ENCODE measurements at places on chromosomes 3 and 15. TPM values are rescaled to one million over a fixed set of nuclear protein-coding genes. Genes with fewer than 3 reads are reported as not detected.

Gene MEX3B
- total RNA-seq = 52.7 TPM

DNA sequence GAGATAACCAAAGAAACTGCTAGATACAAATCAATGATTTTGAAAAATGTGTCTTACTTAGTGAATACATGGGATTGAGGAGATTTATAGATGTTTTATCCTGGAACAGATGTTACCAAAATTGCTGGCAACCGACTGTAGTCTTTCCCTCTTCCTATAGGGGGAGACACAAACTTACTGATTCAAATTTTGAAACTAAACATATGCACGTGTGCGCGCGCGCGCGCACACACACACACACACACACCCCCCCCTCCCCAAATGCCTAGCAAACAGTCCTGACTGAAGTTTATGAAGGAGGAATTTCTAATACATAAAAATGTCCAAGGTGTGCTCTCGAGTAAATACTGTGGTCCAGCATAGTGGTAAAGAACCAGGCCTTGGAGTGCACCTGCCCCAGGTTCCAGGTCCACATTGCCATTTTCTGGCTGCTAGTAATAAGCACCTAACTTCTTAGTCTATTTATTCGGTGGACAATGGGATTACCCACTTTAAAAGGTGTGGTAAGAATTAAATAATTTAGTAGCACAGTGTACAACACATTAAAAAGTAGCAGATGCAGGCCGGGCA, 18.5 kb upstream of the C3orf62 start:
- peaks cover 14% of the 10 kb centered on the region for H3K4me1 ChIP-seq
- H3K27me3 ChIP-seq = no peaks in the 10 kb centered on the region
- H3K36me3 ChIP-seq = peaks cover 40% of the 10 kb centered on the region
- H3K27ac ChIP-seq = peak overlapping the region; percentile 36

GRCh38 chr3:116920826-116921610, 211.4 kb downstream of the TUSC7 start:
- H3K27me3 ChIP-seq = peaks cover 5% of the 10 kb centered on the region
- H3K36me3 ChIP-seq = no peaks in the 10 kb centered on the region
- no peaks in the 10 kb centered on the region for H3K4me1 ChIP-seq
- no peak overlapping the region for H3K4me3 ChIP-seq
- DNase-seq = no peak

GRCh38 chr15:36701336-36701735, 121.9 kb downstream of the CDIN1 start:
- no peaks in the 10 kb centered on the region for H3K27me3 ChIP-seq
- no peak overlapping the region for H3K27ac ChIP-seq
- no peaks in the 10 kb centered on the region for H3K36me3 ChIP-seq
- DNase-seq = no peak
- H3K4me3 ChIP-seq = no peak overlapping the region
- H3K4me1 ChIP-seq = no peaks in the 10 kb centered on the region

- H3K4me3 ChIP-seq = no peak overlapping the region
- H3K27ac ChIP-seq = no peak overlapping the region
- no peaks in the 10 kb centered on the region for H3K36me3 ChIP-seq
- H3K4me1 ChIP-seq = no peaks in the 10 kb centered on the region
- no peaks in the 10 kb centered on the region for H3K27me3 ChIP-seq
- DNase-seq = no peak
Measured at GRCh38 chr15:58777107-58777506, 6.0 kb downstream of the MINDY2 start.

DNA sequence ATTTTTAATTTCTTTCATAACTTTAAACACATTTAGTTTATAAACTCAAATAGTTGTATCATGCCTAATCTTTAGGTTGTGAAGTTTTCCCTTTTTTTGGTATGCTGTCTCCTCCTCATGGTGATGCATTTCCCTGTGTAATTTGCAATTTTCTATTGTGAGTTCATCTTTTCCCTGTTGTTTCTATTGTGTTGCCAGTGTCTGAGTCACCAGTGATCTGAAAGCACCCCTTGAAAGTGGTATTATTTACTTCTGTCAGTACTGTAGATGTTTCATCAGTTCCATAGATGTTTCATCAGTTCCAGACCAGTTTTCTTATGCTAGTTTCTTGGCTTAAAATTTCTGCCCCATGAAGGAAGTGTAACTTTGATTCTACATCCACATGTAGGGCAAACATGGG, 80.6 kb downstream of the OXSM start:
- H3K27me3 ChIP-seq = peaks cover 8% of the 10 kb centered on the region
- peaks cover 3% of the 10 kb centered on the region for H3K36me3 ChIP-seq
- H3K27ac ChIP-seq = no peak overlapping the region
- no peak for DNase-seq
- H3K4me1 ChIP-seq = no peaks in the 10 kb centered on the region

Gene PYDC2
- not detected for total RNA-seq

Gene MESP2
- total RNA-seq = 0.36 TPM

- H3K36me3 ChIP-seq = no peaks in the 10 kb centered on the region
- no peak overlapping the region for H3K4me3 ChIP-seq
- H3K4me1 ChIP-seq = peaks cover 22% of the 10 kb centered on the region
Measured at GRCh38 chr3:25854635-25855034, 64.7 kb downstream of the OXSM start.

- H3K36me3 ChIP-seq = no peaks in the 10 kb centered on the region
- no peak overlapping the region for H3K4me3 ChIP-seq
- no peaks in the 10 kb centered on the region for H3K27me3 ChIP-seq
- DNase-seq = no peak
- peaks cover 5% of the 10 kb centered on the region for H3K4me1 ChIP-seq
Measured at GRCh38 chr3:108461661-108462111, 48.7 kb downstream of the MYH15 start.

Gene OXTR
- total RNA-seq = 48.8 TPM

Gene COL8A1
- 3,570 TPM for total RNA-seq

Gene ACAN
- total RNA-seq = 171 TPM

GRCh38 chr3:160544844-160545503, 20.4 kb downstream of the KPNA4 start:
- H3K36me3 ChIP-seq = peaks cover 1% of the 10 kb centered on the region
- no peaks in the 10 kb centered on the region for H3K27me3 ChIP-seq
- peaks cover 63% of the 10 kb centered on the region for H3K4me1 ChIP-seq

DNA sequence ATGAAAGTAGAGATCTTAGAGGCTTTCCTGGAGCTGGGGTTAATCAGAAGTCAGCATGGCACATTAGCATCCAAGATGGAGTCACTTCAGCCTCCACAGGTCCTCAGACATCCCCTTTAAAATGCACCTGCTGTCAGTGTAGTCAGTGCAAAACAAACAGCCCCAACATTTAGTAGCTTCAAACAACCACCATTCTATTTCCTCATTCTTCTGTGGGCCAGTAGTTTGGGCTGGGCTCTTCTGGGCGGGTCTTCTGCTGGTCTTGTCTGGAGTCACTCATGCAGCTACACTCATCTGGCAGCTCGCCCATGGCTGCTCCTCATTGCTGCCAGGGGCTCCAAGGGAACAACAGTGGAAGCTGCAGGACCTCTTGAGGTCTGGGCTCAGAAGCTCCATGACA, 99.9 kb downstream of the TLE3 start:
- no peak overlapping the region for H3K27ac ChIP-seq
- peaks cover 25% of the 10 kb centered on the region for H3K27me3 ChIP-seq
- DNase-seq = no peak

Gene KCNMB2
- total RNA-seq = 0.27 TPM

- peaks cover 1% of the 10 kb centered on the region for H3K36me3 ChIP-seq
- H3K27ac ChIP-seq = no peak overlapping the region
- DNase-seq = no peak
- no peak overlapping the region for H3K4me3 ChIP-seq
Measured at GRCh38 chr3:47193871-47194859, 30.3 kb upstream of the SETD2 start.

GRCh38 chr3:108103040-108103751, 12.4 kb upstream of the CD47 start:
- peaks cover 17% of the 10 kb centered on the region for H3K4me1 ChIP-seq
- no peak overlapping the region for H3K4me3 ChIP-seq
- no peak overlapping the region for H3K27ac ChIP-seq
- no peaks in the 10 kb centered on the region for H3K36me3 ChIP-seq
- no peak for DNase-seq

Gene TGM5
- not detected for total RNA-seq

- no peak overlapping the region for H3K4me3 ChIP-seq
- no peak overlapping the region for H3K27ac ChIP-seq
- no peaks in the 10 kb centered on the region for H3K27me3 ChIP-seq
- H3K36me3 ChIP-seq = no peaks in the 10 kb centered on the region
- no peak for DNase-seq
- peaks cover 30% of the 10 kb centered on the region for H3K4me1 ChIP-seq
Measured at GRCh38 chr3:157501863-157502262, 1.4 kb downstream of the VEPH1 start.

Gene PP2D1
- not detected for total RNA-seq

Gene MLF1
- 13.7 TPM for total RNA-seq

DNA sequence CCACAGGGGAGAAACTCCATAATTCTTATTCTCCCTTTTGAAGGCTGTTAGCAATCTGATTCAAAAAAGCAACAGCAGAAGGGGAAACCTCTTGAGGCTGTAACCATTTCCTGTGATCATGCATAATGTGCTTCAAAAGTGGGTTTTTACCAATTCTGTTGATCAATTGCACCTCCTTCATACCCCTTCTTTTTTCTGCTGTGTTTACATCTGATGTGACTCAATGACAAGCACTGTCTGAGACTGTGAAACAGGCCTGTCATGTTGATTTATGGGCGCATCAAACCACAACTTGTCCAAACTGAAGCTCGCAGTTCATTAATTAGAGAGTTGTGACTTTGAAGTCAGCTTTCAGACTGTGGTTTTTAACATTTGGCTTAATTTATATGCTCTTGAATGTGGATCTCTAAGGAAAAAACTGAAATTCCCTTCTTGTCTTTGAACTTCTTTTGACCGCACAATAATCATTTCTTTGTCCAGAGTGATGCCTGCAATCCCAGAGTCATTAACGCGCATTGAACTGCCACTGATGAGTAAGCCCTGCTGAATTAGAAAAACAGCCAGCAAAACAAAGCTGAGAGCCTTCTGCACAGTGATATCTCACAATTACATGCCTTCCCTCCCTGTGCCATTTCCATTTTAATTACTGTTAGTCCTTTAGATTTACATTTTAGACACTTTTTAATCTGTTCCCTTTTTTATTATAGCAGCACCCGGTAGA, 532.8 kb downstream of the FOXP1 start:
- no peak overlapping the region for H3K4me3 ChIP-seq
- peaks cover 100% of the 10 kb centered on the region for H3K4me1 ChIP-seq
- peaks cover 57% of the 10 kb centered on the region for H3K36me3 ChIP-seq
